Kidney (tissue), 22 donors: ENCODE measurements at places on chromosomes 16 and 17. TPM values are rescaled to one million over a fixed set of nuclear protein-coding genes. Genes with fewer than 3 reads are reported as not detected.
A peak's percentile ranks its signal among the peaks of the same experiment; 100 is the strongest.

DNA sequence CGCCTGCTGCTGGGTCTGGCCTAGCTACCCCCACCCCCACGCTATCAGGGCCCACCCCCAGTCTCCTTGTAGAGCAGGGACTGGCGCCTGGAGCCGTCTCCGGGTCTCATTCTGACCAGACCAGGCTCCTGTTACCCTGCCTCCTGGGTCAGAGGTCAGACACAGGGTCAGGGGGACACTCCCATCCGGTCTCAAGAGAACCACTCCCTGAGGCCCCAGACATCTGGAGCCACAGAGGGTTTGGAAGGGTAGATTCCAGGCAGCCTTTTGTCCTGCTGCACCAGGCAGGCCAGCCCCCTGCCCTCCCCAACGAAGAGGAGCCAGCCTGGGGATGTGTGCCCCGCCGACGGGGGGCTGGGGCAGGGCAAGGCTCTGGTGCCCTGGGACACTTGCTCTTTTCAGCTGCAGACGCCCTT is 944 bp upstream of the WFIKKN1 start:
- no peak overlapping the region for H3K27ac ChIP-seq
- no peak for DNase-seq
- no peak overlapping the region for H3K4me3 ChIP-seq
- H3K4me1 ChIP-seq, result peaks cover 27% of the 10 kb centered on the region

The TBKBP1 gene
- total RNA-seq, result 10.1 TPM

DNA sequence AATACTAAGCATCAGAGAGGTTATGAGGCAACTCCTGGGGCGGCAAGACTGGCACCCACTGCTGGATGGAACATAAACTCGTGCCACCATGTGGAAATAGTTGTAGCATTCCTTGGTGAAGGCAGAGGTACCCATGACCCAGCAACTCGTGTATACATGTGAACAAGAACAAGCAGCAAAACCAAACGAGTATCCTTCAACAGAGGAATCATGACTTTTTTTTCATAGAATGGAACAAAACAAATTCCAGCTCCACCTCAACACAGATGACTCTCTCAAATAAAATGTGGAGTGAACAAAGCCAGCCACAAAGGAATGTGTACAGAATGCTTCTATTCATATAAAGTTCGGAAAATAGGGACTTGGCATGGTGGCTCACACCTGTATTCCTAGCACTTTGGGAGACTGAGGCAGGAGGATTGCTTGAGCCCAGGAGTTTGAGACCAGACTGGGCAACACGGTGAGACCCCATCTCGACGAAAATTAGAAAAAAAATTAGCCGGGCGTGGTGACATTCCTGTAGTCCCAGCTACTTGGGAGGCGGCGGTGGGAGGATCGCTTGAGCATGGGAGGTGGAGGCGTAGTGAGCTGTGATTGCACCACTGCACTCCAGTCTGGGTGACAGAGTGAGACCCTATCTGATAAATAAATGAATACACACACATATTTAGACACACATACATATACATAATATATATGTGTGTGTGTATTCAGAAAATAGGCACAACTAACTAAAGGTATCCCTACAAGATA is 35.3 kb downstream of the B9D1 start:
- no peak for DNase-seq
- no peaks in the 10 kb centered on the region for H3K27me3 ChIP-seq
- H3K4me3 ChIP-seq, result no peak overlapping the region
- H3K4me1 ChIP-seq, result no peaks in the 10 kb centered on the region
- no peak overlapping the region for H3K27ac ChIP-seq
- H3K36me3 ChIP-seq, result no peaks in the 10 kb centered on the region

- H3K27me3 ChIP-seq, result no peaks in the 10 kb centered on the region
- peak; percentile 91 for DNase-seq
- peak within 1 kb of the TSS; percentile 93 for H3K27ac ChIP-seq
- H3K36me3 ChIP-seq, result no peaks in the 10 kb centered on the region
- peak within 1 kb of the TSS; percentile 79 for H3K4me3 ChIP-seq
Observed at GRCh38 chr16:89217388-89218191, at the start of gene ZNF778. Gene ZNF778, plus strand, starts transcription at chr16:89217703. Its CDS starts 3,425 bp downstream, at chr16:89221128.

The SDR42E1 gene
- 15.0 TPM for total RNA-seq

DNA sequence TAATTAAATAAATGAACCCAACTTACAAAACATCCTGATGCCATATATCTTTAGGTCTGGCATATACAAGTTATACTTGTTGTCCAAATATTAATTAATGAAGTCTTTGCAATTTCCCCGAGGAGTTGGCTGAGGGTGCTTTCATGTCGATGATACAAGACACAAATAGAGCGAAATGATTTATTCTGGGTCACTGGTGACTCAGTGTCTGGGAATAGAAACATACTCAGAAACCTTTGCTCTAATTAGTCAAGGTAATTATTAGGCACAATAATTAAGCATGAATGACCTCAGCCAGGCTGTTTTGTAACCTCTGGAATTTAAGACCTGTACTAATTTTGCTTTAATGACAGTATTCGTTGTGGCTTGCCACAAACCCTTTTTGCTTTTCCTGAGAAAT is 37.0 kb upstream of the HAPSTR1 start:
- H3K27me3 ChIP-seq, result no peaks in the 10 kb centered on the region
- no peak overlapping the region for H3K27ac ChIP-seq
- H3K4me3 ChIP-seq, result no peak overlapping the region

DNA sequence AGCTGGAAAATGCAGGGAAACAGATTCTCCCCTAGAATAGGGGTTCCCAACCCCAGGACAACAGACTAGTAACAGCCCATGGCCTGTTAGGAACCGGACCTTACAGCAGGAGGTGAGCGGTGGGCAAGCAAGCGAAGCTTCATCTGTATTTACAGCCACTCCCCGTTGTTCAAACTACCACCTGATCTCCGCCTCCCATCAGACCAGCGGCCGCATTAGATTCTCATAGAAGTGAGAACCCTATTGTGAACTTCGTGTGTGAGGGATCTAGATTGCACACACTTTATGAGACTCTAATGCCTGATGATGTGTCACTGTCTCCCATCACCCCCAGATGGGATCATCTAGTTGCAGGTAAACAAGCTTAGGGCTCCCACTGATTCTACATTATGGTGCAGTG is 3.5 kb downstream of the CD300LB start:
- DNase-seq, result no peak
- H3K4me3 ChIP-seq, result no peak overlapping the region
- no peaks in the 10 kb centered on the region for H3K4me1 ChIP-seq
- H3K27me3 ChIP-seq, result no peaks in the 10 kb centered on the region
- H3K36me3 ChIP-seq, result no peaks in the 10 kb centered on the region

DNA sequence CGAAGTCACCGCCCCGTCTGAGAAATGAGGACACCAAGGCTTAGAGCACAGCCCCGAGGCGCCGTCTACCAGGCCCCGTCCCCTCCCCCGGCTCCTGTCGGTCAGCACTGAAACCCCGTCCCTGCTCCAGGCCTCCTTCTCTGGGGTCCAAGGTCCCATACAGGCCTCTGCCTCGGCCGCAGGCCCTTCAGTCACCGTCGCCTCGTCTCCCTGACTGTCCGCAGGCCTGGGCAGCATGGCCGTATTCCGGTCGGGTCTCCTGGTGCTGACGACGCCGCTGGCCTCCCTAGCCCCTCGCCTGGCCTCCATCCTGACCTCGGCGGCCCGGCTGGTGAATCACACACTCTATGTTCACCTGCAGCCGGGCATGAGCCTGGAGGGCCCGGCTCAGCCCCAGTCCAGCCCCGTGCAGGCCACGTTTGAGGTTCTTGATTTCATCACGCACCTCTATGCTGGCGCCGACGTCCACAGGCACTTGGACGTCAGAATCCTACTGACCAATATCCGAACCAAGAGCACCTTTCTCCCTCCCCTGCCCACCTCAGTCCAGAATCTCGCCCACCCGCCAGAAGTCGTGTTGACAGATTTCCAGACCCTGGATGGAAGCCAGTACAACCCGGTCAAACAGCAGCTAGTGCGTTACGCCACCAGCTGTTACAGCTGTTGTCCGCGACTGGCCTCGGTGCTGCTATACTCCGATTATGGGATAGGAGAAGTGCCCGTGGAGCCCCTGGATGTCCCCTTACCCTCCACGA is 617 bp downstream of the COASY start:
- peak overlapping the region; percentile 90 for H3K4me3 ChIP-seq
- H3K27ac ChIP-seq, result peak overlapping the region; percentile 81
- peaks cover 17% of the 10 kb centered on the region for H3K4me1 ChIP-seq
- H3K36me3 ChIP-seq, result peaks cover 12% of the 10 kb centered on the region

DNA sequence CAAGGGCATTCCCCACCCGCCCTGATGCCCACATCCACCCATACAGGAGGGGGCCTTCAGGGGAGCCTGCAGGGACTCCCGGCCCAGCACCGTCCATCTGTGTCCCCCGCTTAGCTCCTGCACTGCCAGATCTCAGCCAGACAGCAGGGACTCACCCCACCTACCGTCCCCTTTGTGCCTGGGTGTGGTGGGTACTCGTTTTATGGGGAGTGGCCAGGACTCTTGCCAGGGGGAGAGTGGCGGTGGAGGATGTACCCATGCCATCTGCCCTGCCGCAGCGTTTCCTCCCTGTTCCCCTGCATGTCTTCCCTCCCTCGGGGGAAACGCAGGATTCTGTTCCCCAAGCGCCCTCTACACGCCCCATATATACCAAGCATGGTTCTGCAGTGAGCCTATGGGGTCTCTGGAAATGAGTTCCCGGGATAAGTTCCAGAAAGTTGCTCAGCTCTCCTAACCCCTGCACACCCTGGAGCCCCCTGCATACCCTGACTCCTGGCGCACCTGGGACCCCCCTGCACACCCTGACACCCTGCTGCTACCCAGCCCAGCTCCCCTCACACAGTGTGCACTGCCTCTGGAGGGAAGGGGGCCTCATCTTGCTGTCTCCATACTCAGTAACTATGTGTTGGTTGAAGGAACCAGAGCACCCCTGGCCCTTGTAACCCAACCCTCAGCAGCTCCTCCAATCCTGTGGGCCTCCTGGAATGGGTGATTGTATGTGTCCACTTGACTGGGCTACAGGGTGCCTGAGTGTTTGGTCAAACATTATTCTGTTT is 4.2 kb upstream of the MAFG start:
- no peak for DNase-seq
- H3K27me3 ChIP-seq, result no peaks in the 10 kb centered on the region

- peaks cover 21% of the 10 kb centered on the region for H3K4me1 ChIP-seq
- peak overlapping the region; percentile 62 for H3K27ac ChIP-seq
- H3K4me3 ChIP-seq, result peak overlapping the region; percentile 19
- peak; percentile 87 for DNase-seq
- no peaks in the 10 kb centered on the region for H3K36me3 ChIP-seq
Observed at GRCh38 chr16:85334718-85335583, 222.7 kb upstream of the CIBAR2 start.

DNA sequence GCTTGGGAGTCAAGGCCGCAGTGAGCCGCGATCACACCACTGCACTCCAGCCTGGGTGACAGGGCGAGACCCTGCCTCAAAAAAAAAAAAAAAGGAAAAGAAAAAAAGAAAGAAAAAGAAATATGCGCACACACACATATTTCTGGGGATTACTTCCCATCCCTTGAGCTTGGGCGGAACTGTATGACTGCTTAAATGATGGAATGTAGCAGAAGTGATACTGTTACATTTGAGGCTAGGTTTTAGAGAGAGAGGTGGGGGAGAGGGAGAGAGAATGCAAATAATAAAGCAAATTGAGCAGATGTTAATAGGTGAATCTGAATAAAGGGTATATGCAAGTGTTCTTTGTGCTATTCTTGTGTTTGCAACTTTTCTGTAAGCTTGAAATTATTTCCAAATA is 12.0 kb upstream of the USP32 start:
- no peaks in the 10 kb centered on the region for H3K36me3 ChIP-seq
- no peaks in the 10 kb centered on the region for H3K27me3 ChIP-seq
- H3K27ac ChIP-seq, result no peak overlapping the region
- no peak overlapping the region for H3K4me3 ChIP-seq

- H3K4me3 ChIP-seq, result no peak overlapping the region
- H3K4me1 ChIP-seq, result peaks cover 4% of the 10 kb centered on the region
- H3K27me3 ChIP-seq, result no peaks in the 10 kb centered on the region
- H3K27ac ChIP-seq, result no peak overlapping the region
- no peaks in the 10 kb centered on the region for H3K36me3 ChIP-seq
Observed at GRCh38 chr16:50585331-50585776, 37.2 kb downstream of the NKD1 start.

The ABCC3 gene
- 156 TPM for total RNA-seq

DNA sequence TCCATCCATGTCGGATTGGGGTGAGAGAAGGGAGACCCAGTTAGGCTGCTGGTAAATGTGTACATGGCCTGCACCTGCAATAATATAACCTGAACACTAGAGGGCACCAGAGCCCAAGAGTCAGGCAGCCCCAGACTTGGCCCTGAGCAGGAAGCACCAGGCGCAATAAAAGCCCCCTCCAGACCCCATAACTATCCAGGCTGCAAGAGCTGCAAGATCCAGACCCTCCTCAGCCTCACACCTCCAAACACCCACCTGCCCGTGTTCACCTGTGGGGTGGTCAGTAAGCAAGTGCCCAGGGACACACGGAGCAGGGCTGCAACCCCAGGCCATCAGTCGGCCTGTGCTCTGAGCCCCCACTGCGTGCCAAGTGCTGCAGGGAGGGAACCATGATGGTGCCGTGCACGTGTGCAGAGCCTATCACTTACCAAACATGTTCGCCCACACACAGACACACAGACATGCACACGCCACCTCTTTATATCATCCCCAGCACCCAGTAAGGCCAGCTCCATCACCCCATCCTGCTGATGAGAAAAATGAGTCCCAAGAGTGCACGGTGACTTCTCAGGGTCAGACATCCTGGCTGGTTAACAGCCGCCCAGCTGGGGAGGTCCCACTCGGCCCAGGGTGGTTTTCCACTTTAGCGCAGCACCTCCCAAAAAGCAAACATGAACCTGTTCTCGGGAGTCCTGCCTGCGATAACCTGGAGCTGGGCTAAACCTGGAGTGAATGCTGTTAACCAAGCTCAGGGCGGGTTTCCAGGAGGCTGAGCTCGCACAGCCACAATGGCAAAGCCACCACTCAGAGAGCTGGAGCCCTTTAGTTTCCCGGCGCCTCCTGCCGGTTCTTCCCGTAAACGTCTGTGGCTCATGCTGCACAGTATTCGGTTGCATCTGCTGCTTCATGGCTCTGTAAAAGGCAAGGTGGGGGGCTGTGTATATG is 439.8 kb downstream of the SOX9 start:
- DNase-seq, result peak; percentile 67
- no peaks in the 10 kb centered on the region for H3K4me1 ChIP-seq
- no peak overlapping the region for H3K4me3 ChIP-seq
- no peak overlapping the region for H3K27ac ChIP-seq
- no peaks in the 10 kb centered on the region for H3K36me3 ChIP-seq
- H3K27me3 ChIP-seq, result no peaks in the 10 kb centered on the region
